Foreskin fibroblast (primary cell): ENCODE measurements at places on chromosomes 3 and 15.

GRCh38 chr3:152458376-152459117, 189.8 kb downstream of the MBNL1 start:
- no peak for DNase-seq

- no peak for DNase-seq
Observed at GRCh38 chr3:11306817-11307589, 34.8 kb downstream of the ATG7 start.

DNA sequence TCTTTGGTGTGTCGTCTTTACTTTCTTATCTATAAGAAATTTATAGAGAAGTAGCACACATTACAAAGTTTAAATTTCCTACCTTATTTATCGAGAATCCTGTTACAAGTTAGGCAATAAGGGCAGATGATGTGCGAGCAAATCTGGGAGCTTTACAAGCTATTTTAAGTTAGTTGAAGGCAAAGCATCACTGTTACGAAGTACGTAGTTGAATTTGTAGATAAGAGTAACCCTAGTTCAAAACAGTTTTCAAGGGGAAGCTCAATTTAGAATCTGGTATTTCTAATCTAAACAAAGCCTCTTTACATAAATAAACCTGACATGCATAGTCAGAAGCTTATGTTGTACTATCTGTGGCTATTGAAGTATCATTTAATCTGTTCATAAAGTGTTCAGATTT, 8.4 kb downstream of the KBTBD8 start:
- peak; percentile 10 for DNase-seq

GRCh38 chr3:56025326-56025725, 442.9 kb downstream of the ERC2 start:
- DNase-seq = peak; percentile 11

- DNase-seq = peak; percentile 1
Observed at GRCh38 chr3:162082516-162082915, 585.9 kb downstream of the OTOL1 start.

DNA sequence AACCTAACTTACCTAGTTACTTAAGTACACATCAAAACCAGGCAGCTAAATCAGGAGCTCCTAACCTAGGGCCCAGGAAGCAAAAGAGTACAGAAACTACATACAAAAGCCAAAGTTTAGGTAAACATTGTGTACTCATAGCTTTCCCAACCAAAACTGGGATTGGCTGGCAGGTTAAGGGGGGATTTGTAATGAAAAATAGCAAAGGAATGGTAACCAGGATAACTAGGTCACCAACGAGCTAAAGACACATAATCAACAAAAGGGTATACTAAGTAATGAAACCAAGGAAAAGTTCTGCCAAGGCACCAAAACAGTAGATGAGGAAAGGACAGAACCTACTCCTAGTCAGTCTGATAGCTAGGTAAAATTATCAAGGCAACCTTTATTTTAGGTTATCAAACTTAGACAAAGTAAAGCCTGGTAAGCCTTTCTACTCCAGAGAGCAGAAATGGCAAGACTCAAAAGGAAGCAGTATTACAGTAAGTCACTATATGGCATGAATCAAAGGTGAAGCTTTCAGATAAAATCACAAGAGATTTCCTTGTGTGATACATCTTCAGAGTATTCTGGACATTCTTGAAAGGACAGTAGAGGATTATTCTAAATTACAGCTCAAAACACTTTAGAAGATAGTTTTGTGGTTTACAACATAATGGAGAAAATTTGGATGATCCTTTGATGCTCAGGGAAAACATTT, 10.2 kb downstream of the TRA2B start:
- no peak for DNase-seq

DNA sequence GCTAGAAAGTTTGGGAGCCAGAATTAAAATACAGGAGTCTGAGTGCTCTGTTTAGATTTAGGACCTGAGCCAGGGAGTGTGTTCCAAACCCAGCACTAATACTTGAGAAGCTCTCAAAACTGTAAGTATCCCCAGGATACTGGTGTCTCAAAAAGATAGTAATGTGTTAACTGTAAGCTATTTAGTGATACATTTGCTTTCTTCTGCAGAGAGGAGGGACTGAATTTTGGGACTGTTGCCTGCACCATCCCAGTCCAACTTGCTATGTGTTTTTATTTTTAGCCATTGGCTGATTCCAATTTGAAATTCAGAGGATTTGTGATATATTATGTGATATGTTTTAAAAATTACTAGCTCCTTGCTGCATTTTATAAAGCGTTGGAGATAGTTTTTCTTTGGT, 31.5 kb downstream of the UBE2E1 start:
- DNase-seq = no peak

DNA sequence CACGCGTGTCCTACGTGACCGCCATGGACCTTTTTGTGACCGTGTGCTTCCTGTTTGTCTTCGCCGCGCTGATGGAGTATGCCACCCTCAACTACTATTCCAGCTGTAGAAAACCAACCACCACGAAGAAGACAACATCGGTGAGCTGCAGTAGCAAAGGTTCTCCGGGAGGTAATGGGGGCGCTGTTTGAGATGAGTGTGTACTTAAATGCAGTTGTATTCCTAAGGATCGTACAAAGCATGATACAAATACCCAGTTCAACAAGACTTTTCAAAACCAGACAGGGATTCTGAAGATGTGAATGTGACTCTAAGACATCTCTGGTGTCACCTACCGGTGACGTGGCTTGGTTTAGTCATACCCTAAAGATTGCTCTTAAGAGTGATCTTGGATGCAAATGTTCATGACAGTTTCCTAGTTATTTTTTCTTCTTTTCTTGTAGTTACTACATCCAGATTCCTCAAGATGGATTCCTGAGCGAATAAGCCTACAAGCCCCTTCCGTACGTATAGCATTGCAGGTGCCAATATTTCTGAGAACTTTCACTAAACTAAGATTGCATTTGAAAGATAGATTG, 556.6 kb downstream of the GABRG3 start:
- DNase-seq = no peak

GRCh38 chr3:196640297-196641018, 964 bp downstream of the NRROS start:
- DNase-seq = no peak

DNA sequence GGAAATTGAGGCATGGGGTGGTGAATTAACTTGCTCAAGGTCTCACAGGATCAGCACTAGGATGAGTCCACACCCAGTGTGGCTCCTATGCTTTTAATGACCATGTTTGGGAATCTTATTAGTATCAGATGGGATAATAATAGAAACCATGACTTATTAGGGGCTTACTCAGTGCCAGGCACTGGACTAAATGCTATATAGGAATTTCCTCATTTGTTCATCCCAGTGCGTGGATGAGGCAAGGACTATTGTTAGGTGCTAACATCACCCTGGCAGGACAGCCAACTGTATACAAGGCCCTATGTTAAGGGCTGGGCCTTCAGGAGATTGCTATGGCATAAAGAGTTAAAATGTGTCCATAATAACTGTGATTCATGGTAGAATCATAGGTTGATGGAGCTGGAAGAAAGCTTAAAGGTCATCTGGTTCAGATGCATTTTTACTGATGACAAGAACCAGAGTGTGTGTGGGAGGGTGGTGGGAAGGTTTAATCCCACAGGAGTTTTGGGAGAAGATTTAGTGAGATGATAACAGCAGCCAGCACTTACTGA, 4.7 kb upstream of the FEM1B start:
- peak; percentile 96 for DNase-seq

- peak; percentile 98 for DNase-seq
Observed at GRCh38 chr15:60374628-60375081, 23.1 kb downstream of the ANXA2 start.

DNA sequence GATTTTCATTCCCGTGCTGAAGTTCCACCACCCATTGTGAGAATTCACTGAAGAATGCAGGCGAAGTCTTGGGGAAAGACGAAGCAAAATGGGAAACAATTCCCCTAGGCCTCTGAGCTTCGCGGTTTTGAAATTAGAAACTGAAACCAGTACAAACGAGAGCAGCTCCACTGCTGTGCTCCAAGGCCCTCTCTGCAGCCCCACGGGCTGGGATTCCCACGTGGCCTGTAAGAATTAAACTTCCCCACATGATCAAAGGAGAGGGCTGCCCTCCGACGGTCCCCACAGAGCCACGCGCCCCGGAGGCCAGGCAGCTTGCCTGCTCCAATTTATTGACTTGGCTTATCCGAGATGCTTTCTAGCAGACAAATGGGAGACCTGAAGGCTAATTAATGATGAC, 144.0 kb downstream of the GREM1 start:
- DNase-seq = peak; percentile 79

GRCh38 chr15:21261965-21262850, 178.1 kb downstream of the POTEB3 start:
- DNase-seq = no peak

- DNase-seq = no peak
Observed at GRCh38 chr3:179136195-179136594, 12.0 kb upstream of the PIK3CA start.
